Tongue (tissue), 3 donors: ENCODE measurements at places on chromosomes 7 and 10. TPM values are rescaled to one million over a fixed set of nuclear protein-coding genes. Genes with fewer than 3 reads are reported as not detected.

FEZF1 gene
- total RNA-seq = not detected

XRCC2 gene
- total RNA-seq = 3.8 TPM

ATOH7 gene
- total RNA-seq = 0.82 TPM

GRCh38 chr10:128957221-128957620 is 509.8 kb upstream of the MGMT start:
- DNase-seq = no peak

DNA sequence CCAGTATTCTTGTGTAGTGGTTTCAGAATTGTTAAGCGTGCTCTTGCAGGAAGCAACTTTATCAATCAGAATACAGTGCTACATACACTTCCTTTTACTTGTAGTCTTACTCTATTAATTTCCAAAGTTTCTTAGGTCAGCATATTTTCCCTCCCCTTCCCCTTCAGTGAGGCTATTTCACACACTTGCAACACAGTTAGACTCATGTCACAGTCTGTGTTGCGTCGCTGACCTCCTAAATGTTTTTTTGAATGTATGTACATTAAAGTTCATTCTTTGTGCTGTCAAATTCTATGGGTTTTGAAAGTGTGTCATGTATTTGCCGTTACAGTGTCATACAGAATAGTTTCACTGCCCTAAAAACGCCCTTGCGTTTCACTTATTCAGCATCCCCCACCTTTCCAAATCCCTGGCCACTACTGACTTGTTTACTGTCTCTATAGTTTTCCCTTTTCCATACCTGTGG is 5.4 kb upstream of the HKDC1 start:
- DNase-seq = no peak
